Stimulated activated CD4-positive, alpha-beta T cell treated with anti-CD3 and anti-CD28 coated beads, TNF-alpha, amount 100 ng/mL, for 4 hours (primary cell): ENCODE measurements at places on chromosomes 13 and 19.

DNA sequence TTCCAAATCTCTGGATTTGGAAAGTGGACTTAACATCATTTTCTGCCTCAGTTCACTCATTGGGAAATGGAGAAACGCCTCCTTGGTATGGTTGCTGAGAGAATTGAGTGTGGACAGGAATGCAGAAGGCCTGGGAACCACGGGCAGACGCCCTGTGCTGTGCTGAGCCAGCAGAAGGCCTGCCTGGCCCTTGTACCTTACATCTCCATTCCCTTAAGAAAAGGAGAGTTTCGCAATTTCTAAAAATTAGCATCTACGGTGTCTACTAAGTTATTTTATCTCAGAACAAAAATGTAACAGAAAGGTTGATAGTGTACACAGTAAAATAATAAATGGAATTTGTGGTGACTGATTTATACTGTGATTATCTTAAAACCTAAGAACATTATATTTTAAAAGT, 78.7 kb downstream of the IPO5 start:
- DNase-seq, result no peak

- DNase-seq, result no peak
Observed at GRCh38 chr13:82698383-82698782, 1183.9 kb downstream of the SLITRK1 start.

DNA sequence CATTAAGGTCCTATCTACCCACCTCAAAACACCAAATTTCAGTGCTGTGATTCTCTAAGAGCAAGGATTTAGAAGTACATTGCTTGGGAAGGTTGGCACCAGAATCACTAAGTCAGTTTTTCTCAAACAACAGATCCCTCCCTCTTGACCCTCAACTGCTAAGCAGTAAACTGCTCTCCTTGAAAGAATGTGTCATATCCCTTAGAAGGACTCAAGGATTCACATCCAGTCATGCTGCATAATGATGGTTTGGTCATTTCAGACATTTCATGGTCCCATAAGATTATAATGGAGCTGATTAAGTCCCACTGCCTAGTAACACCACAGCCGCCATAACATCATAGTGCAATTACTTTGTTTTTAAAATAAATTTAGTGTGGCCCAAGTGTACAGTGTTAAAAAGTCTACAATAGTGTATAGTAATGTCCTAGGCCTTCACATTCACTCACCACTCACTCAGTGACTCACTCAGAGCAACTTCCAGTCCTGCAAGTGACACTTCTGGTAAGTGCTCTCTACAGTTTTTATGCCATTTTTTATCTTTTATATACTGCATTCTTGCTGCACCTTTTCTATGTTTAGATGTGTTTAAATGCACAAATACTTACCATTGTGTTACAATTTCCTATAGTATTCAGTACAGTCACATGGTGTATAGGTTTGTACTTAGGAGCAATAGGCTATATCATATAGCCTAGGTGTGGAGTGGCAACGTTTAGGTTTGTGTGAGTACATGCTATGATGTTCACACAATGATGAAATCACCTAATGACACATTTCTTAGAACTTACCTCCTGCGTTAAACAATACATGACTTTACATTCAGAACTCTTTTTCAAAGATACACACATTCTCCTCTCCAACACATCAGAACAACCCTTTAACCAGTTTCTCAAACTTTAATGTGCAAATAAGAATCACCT, 15.7 kb upstream of the CCDC169 start:
- DNase-seq, result no peak

DNA sequence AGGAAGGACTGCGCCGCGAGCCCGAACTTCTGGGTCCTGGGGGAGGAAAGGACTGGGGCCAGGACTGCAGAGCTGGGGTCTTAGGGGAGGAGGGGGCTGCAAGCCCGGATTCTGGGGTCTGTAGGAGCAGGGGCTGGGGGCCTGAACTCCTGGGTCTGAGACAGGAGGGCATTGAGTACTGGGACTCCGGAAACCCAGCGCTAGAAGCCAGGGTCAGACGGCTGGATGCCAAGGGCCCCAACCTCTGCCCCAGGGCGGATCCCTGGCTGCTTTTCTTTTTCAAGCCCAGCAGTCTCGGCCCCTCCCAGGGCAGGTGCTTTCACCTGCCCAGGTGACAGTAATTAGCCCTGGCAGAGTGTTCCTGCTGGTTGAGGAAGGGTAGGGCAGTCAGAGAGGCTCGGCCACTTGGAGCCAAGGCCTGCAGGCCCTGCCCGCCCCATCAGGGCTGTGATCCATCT, 2.3 kb downstream of the MYH14 start:
- no peak for DNase-seq

- no peak for DNase-seq
Observed at GRCh38 chr13:111944171-111944583, 122.8 kb upstream of the SOX1 start.
